Activated CD8-positive, alpha-beta memory T cell treated with anti-CD3 and anti-CD28 coated beads for 48 hours (primary cell): ENCODE measurements at places on chromosomes 2 and 18.

GRCh38 chr18:6509417-6509816 is 94.7 kb upstream of the L3MBTL4 start:
- no peak for DNase-seq

DNA sequence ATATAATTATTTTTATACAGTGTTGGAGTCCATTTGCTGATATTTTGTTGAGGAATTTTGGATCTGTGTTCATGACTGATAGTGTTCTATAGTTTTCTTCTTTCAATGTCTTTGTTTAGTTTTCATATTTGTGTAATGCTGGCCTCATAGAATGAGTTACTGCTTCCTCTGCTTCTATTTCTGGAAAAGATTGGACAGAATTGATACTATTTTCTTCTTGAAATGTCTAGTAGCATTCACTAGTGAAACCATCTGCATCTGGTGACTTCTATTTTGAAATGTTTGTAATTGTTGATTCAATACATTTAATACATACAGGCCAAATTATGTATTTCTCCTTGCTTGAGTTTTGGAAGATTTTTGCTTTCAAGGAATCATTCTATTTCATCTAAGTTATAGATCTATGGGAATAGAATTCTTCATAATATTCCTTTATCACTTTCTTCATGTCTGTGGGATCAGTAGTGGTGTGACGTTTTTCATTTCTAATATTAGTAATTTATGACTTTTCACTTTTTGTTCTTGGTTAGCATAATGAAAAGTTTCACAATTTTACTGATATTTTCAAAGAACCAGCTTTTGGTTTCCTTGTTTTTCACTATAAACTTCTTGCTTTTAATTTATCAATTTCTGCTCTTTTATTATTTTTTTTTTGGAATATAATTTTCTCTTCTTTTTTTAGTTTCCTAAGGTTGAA is 509.9 kb upstream of the VRK2 start:
- no peak for DNase-seq

- DNase-seq: no peak
Measured at GRCh38 chr2:197159661-197160211, 150.8 kb downstream of the ANKRD44 start.

GRCh38 chr18:34709104-34709503 is 994 bp upstream of the DTNA start:
- DNase-seq: no peak

DNA sequence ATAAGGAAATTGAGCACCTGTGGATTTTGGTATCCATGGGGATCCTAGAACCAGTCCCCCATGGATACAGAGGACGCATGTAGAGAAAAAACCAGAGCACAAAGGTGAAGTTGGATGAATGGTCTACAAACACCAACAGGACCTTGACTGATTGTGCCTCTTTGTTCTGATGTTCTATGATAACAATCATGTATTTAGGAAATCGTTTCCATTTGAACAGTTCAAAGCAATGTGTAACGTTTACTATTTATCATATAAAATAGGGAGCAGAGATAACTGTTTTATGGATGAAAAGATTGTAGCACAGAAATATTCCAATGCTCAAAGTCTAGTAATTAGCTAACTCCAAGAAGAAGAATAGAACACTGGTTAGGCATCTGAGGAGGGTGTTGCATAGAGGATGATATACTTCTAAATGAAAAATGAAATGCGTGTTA is 116.3 kb upstream of the FN1 start:
- DNase-seq: no peak

GRCh38 chr2:16035747-16036745 is 95.7 kb downstream of the MYCN start:
- DNase-seq: no peak

GRCh38 chr18:49944663-49945062 is 131.3 kb upstream of the ACAA2 start:
- DNase-seq: no peak

DNA sequence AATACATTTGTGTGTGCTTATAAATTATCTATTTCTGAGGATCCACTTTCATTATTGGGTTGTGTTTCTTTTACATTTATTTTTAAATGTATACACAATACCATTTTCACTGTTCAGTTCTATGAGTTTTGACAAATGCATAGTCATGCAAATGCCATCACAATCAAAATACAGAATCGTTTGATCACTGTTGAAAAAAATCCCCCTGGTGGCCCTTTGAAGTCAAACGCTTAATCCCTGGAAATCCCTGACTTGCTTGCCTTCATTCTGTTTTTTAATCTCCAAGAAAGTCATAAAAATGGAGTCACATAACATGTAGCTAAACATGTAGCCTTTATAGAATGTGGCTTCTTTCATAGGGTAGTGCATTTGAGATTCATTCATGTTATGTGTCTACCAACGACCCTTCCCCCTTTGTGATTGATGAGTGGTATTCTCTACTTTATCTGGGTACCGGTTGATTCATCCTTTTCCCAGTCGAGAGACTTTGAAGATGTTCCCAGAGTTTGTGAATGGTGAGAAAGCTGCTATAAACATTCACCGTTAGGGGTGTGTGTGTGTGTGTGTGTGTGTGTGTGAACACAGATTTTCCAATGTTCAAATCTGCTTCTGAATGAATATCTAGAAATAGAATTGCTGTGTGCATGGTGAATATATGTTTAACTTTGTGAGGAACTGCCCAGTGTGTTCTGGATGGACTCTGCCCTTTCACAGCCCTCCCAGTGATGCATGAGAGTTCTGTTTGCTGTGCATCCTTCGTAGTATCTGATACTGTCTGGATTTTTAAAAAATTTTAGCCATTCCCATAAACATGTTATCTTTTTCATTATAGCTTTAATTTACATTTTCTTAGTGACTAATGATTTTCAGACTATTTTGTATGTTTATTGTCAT is 173.6 kb downstream of the GALR1 start:
- no peak for DNase-seq

GRCh38 chr2:125398738-125399524 is 1257.0 kb upstream of the GYPC start:
- no peak for DNase-seq

DNA sequence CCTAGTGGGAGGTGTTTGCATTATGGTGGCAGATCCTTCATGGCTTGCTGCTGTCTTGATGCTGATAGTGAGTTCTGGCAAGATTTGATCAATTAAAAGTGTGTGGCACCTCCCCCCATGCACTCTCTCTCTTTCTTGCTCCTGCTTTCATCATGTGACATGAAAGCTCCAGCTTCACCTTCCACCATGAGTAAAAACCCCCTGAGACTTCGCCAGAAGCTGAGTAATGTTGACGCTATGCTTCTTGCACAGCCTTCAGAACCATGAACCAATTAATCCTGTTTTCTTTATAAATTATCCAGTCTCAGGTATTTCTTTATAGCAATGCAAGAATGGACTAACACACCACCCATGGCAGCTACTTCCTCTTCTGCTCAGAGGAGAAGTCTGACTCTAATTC is 2181.4 kb upstream of the PIK3C3 start:
- no peak for DNase-seq

- no peak for DNase-seq
Measured at GRCh38 chr2:45879406-45879805, 227.9 kb downstream of the PRKCE start.

GRCh38 chr2:241430178-241430577 is 74.1 kb downstream of the FARP2 start:
- no peak for DNase-seq

DNA sequence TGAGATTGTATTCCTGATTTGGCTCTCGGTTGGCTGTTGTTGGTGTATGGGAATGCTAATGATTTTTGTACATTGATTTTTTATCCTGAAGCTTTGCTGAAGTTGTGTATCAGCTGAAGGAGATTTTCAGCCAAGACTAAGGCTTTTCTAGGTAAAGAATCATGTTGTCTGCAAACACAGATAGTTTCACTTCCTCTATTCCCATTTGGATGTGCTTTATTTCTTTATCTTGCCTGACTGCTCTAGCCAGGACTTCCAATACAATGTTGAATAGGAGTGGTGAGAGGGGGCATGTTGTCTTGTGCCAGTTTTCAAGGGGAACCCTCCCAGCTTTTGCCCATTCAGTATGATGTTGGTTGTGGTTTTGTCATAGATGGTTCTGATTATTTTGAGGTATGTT is 90.4 kb downstream of the CYP26B1 start:
- no peak for DNase-seq

DNA sequence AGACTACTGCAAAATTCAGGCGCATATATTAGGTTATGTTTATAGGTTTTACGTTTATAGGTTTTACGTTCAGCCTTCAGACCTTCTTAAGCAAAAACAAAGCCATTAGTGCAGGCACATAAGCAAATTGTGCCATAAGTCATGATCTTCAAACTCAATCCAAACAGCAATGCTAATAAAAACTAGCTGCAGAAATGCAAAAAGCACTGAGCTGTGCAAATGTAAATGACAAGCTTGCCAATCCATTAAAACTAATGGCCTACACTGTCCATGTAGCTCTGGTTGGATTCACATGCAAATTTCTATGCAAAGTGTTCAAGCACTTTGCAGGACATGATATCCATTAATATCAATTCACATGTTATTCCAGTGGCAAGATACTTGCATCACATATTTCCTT is 50.9 kb downstream of the LRPPRC start:
- no peak for DNase-seq

DNA sequence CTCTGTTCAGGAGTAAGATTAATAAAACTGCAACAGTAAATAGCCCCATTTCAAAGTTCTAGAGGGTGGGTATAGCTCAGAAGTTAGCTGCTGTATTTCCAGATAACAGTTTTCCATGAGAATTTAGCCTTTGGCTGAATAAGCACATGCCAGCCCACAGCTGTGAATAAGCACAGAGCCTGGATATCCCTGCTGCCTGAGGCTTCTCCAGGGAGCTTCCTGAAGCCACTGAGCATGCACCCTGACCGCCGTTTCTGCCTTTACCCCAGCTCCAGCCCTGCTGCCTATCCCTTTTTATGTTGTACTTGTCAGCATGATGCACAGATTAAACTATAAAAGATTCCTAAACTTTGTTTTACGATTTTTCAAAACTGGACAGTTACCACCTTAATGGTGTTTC is 85.3 kb downstream of the FEZ2 start:
- DNase-seq: no peak

GRCh38 chr2:105828558-105828957 is 83.8 kb downstream of the NCK2 start:
- no peak for DNase-seq

DNA sequence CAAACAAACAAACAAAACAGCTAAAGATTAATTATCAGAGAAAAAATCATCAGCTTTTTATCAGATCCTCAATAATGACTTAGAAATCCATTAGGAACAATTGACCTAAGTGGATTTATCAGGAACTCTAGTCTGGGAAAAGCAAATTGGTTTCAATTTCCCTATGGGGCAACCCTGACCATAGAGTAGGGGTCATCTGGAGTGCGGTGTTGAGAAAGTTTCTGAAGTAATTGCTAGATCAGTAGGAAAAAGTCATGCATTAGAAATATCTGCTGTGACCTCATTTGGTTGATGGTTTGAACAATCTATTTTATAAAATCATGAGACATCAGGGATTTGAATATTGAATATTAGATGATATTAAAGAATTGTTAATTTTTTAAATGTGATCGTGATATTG is 507.9 kb downstream of the TXNL1 start:
- no peak for DNase-seq

DNA sequence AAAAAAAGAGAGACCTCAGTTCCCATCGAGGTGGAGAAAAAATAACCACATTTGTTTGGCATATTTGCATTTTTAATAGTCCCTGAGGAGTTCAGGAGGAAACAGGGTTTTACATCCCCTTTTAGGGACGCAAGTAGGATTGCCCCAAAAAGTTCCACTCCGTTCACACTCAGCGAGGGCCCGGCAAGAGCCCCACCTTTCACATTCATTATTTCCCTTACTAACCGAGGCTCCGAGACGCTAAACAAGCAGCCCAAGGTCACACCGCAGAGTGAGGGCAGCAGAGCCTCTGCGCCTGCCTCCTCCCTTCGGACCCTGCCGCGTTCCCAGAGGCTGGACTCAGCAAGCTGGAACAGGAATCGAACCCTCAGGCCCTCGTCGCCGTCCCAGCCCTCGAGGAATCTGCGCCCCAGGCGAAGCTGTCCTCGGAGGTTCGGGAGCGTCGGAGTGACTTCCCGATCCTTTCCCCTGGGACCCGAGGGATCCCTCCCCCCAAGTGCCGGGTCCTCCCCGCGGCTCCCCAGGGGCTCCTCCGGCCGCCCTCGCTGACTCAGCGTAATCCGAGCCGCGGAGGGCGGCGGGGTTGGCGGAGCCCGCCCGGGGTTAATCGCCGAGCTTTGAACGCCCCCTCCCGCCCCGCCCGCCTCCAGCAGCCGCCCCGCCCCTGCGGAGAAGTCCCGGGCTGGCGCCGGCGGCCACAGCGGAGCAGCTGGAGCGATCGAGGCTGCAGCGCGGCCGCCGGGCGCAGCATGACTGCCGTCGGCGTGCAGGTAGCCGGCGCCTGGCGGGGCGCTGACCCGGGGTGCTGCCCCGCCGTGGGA is at the start of gene TMEM37:
Gene TMEM37, plus strand, starts transcription at position 700 of the 821 bp plus-strand sequence. Its CDS starts 50 bp downstream, at position 750.
- no peak for DNase-seq

DNA sequence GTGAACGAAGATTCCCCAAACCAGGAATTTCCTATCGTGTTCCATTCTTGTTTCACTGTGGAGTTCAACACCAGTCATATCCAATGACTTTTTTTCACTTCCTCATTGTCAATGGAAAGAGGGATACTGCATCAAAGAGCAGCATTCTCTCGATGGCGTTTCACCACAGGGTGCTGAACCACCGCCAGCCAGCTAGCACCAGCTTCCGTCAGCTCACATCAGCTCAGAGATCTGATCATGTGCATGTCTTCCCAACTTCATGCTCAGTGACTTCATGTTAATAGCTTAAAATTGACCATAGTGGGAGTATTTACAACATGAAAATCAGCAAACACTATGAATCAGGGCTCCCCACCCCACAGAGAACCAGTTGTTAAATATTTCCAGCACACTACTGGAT is 359.9 kb downstream of the TNS1 start:
- DNase-seq: no peak

GRCh38 chr2:208392300-208392699 is 14.3 kb upstream of the PTH2R start:
- DNase-seq: no peak

GRCh38 chr2:209471037-209471436 is 47.2 kb downstream of the MAP2 start:
- DNase-seq: no peak

GRCh38 chr2:120401275-120402066 is 55.5 kb downstream of the INHBB start:
- DNase-seq: no peak

DNA sequence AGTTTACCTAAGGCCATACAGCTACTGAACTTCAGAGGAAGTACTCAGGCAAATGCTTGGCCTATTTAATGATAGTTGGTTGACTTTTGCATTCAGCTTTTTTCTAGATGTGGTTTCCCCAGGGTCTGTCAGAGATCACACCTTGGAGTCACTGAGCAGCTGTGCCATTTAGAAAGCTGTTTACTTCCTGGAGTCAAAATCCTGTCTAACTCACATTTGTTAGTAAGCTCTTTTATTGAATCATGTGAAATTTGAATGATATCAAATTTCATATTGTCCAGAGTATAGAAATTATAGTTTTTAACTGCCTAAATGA is 7.6 kb upstream of the TRIB2 start:
- no peak for DNase-seq

GRCh38 chr2:17899871-17900270 is 21.4 kb downstream of the KCNS3 start:
- DNase-seq: no peak

GRCh38 chr2:36338124-36338826 is 17.3 kb upstream of the CRIM1 start:
- no peak for DNase-seq
